ENCODE measurements at places on chromosomes 11 and 22.
A peak's percentile ranks its signal among the peaks of the same experiment; 100 is the strongest.

DNA sequence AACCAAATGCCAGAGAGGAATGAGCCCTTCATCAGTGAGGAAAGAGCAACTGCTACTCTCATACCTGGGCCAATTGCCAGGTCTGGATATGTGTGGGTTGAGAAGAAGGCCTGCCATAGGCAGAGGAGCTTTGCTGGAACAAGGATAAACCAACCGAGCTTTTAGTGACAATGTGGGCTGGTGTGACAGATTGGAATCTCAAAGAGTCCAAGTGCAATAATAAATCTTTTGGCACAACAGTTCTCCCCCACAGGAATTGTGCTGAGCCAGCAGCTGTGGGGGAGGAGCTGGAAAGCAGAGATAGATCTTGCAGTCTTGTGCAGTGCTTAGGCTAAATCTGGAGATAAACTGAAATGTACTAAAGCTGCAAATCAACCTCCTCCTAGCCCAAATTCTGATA is 79.4 kb upstream of the ISX start:
- DNase-seq: no peak

DNA sequence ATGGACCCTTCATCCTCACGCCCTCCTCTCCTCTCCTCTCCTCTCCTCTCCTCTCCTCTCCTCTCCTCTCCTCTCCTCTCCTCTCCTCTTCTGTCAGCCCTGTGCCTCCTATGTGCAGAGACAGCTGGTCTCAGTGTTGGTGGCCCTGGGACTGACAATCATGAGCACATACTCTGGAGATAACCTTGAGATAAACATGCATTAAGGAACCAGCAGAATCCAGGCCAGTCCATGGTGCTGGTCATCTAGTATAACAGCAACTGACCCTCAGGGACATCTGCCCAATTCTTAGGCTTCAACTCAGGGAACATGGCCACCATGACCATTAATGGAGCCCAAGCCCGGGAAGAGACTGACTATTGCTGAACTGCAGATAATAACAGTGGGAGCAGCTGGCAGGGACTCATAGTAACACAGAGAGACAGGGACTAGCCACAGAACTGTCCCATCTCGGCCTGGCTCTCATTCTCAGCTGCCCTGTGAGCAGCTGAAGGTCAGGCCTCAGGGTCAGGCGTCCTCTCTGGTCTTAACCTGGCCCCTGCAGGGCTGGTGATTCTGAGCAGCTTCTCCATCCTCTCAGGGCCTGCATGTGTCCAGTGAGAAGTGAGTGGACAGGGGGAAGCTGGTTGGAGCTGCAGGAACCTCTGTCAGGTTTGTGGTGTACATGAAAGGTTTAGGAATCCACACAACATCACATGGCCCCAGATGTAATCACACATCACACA is 45.4 kb downstream of the GGTLC2 start:
- DNase-seq: no peak

DNA sequence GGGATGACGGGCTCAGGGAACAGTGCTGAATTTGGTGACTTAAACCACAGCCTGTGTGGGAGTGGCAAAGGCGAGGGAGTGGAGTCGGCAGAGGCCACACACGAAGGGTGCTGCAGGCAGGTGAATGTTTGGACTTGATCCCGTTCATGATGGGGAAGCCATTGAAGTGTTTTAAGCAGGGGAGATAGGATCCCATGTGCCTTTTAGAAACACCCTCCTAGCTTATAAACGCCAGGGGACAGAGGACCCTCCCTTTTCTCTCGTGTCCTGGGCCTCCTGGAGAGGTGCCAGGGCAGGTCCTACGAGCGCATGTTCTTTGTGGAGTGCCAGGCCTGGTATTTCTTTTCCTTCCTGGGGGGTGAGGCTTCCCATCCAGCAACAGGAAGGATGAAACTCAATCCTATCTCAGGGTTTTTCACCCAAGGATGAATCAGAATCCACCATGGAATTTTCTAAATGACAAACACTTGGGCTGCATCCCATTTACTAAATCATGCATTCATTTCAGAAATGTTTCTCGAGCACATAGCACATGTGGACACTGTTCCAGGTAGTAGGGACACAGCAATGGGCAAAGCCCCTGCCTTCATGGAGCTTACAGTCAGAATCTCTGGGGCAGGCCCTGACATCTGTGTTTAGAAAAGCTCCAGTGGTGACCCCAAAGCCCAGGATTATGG is 59.6 kb downstream of the CHRDL2 start:
- no peak for DNase-seq

GRCh38 chr11:102111787-102112508 is 1.7 kb downstream of the YAP1 start:
- DNase-seq: peak; percentile 29

- no peak for DNase-seq
Observed at GRCh38 chr11:20429216-20429615, 41.7 kb downstream of the PRMT3 start.

- DNase-seq: peak; percentile 96
Observed at GRCh38 chr11:118928101-118928869, 2.6 kb upstream of the BCL9L start.

- DNase-seq: no peak
Observed at GRCh38 chr11:98136357-98136756, 884.4 kb upstream of the CNTN5 start.

DNA sequence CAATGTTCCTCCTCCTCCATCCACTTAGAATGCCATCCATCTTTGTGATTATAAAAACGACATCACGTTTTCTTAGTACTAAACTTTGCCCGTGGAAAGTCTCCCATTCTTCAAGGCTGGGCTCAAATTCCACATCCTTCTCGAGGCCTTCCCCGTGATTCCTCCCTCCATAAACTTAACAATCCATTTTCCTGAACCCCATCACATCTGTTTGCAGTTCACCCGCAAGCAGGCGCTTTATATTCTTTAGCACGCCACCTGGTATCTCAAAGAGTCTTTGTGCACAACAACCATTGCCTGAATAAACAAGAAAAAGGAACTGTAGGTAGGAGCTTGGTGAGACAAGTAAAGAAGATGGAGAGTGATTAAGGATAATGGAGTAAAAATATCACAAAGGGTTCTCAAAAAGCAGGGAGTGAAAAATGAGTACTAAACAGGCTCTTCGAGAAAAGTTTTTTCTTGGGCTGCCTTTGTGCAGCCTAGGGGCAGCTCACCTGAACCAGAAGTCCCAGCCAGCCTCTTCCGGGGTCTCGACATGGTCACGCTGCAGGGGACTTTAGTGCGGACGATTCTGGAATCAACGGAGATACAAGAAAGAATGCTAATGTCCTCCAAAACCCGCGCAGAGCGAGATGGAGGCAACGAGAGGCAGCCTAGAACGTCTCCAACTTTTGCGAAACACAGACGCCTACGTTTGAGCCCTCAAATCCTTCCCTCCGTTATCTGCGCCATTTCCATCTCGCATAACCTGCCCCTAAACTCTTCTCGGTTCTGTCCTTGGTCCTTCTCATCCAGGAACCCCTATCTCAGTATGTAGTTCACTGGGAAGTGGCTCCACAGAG is 585 bp downstream of the THYN1 start:
- no peak for DNase-seq

DNA sequence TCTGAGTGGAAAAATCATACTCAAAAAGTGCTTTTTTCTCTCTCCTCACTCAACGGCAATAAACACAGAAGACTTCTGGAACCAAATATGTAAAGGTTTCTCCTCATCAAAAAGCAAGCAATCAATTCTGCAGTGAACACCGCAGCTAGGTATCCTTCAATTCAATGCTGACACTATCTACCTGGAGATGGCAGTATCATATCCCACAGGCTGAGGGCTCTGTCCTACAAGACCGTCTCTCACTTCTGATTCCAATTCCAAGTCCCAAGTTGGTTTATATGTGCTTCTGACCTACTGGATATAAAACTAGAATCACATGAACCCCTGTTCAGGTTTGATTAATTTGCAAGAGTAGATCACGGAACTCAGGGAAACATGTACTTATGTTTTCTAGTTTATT is 59.7 kb upstream of the LUZP2 start:
- DNase-seq: no peak

GRCh38 chr22:20656902-20657836 is 116.7 kb upstream of the SERPIND1 start:
- DNase-seq: no peak

- DNase-seq: no peak
Observed at GRCh38 chr11:15772547-15772946, 583.8 kb downstream of the SOX6 start.

- DNase-seq: no peak
Observed at GRCh38 chr11:14290422-14290821, 68.6 kb downstream of the RRAS2 start.

DNA sequence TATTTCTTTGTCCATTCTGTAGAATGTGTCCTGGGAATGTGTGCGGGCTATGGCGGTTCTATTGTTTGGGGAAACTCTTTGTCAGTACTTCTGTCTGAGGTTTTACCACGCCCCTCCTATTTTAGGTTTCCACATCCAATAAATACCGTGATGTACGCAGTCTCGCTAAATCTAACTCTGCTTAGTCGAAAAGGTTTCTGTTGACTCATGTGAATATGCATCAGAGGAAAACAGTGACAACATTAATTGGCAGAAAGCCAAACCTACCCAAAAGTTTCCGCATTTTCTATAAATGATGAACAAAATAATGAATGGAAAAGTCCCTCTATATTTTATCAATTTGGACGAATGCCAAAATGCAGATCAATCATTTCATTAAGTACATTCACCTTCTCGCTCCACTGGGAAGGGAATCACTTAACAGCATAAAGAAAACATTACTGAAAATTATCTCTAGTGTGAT is 143.4 kb downstream of the MAML2 start:
- peak; percentile 82 for DNase-seq

DNA sequence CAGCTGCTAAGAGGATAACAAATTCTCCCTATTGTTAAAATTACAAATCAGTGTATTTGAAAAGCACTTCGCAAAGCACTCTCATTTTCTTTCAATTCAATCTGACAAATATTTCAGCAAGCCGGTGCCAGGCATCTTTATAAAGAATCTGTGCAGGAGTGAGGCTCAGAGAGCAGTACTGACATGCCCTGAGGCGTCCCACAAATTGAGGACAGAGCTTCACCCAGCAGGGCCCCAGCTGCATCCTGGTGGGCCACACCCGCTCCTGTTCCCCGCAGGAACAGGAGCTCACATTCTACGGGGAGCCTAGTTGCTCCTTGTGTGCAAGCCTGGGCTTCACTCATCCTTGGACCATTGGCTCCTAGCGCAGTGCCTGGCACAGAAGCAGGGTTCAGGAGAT is 60.9 kb upstream of the EIF3D start:
- DNase-seq: no peak

- peak; percentile 19 for DNase-seq
Observed at GRCh38 chr11:83061883-83062282, 9.8 kb downstream of the RAB30 start.

- no peak for DNase-seq
Observed at GRCh38 chr22:19876314-19876940, 21.8 kb upstream of the GNB1L start.

- DNase-seq: no peak
Observed at GRCh38 chr22:49112661-49113626, 714.7 kb downstream of the BRD1 start.

DNA sequence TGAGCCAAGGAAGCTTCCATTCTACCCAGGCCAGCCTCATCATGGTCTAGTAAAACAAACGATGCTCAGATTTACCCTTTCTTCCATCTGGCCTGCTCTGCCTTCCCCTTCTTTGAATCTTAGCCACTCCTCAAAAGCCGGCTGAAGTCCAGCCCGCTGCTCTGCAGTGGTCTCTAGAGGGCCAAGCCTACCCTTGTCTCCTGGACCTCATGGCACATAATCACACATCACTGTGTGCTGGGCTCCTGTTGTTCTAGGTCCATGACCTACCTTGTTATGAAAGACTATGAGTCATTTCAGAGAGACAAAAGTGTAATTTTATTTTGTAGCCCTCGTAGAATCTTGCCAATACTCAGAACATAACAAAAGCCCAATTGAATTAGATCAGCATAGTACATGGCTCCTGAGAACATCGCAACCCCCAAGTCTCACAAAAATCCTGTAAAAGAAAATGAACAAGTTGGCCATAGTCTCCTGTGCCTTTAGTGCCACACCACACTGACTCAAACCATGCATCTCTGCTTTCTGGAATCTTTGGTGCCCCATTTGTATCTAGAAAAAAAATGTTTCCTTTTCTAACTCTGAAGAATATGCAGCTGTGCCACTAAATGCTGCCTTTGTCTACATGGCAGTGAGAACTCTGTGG is 192.7 kb downstream of the OPCML start:
- DNase-seq: no peak

DNA sequence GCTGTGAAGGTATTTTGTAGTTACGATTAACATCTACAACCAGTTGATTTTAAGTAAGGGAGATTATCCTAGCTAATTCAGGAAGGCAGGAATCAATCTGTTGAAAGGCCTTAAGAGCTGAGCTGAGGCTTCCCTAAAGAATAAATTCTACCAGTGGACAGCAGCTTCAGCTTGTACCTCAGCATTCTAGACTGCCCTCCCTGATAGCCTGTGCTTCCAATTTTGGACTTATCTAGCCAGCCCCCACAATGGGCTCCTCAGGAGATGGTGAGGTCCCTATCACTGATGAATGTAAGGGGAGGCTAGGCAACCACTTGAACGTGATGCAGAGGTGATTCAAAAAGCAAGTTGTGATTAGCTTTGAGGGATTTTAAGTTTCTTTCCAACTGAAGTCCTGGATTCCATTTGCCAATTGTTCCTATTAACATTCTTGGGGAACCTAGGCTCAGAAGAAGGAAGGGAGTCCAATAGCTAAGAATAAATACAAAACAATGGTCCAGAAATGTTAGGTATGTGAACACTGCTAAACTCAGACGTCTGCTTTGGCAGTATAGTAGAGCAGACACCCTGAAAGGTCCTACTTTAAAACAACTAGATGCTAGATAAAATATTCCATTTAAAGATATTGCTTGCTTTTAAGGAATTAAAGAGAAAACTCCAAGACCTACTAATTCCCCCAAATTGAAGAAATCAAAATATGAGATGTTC is 404.3 kb upstream of the TENM4 start:
- no peak for DNase-seq

All from CD4-positive, alpha-beta T cell treated with Interleukin-10 for 1 hour (primary cell).